ENCODE measurements at places on chromosomes 7 and 10.
A peak's percentile ranks its signal among the peaks of the same experiment; 100 is the strongest.

- DNase-seq: no peak
Observed at GRCh38 chr7:146067880-146068279, 48.7 kb upstream of the CNTNAP2 start.

GRCh38 chr10:122487174-122487765 lies 25.9 kb downstream of the HTRA1 start:
- DNase-seq: no peak

- no peak for DNase-seq
Observed at GRCh38 chr7:27765841-27766240, 25.9 kb downstream of the TAX1BP1 start.

DNA sequence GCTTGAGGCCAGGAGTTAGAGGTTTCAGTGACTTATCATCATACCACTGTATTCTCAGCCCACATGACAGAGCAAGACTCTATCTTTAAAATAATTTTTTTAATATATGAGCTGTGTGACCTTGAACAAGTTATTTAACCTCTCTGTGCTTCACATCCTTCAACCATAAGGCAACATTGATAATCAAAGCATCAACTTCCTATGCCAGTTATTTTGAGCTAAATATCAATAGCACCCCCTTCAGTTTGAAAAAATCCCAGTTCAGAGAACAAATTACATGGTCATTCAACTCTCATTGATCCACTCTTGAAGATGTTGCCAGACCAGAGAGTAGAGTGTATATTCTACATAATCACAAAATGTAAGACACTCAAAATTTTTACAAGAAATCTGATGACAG lies 53.0 kb downstream of the ASNS start:
- DNase-seq: no peak

- DNase-seq: no peak
Observed at GRCh38 chr7:33905389-33906032, at the start of gene BMPER. BMPER (plus strand) TSS chr7:33905539; CDS start chr7:33905614, 75 bp downstream.

- no peak for DNase-seq
Observed at GRCh38 chr10:95533590-95533989, 27.6 kb downstream of the SORBS1 start.

GRCh38 chr10:61939902-61940301 lies 38.4 kb downstream of the ARID5B start:
- no peak for DNase-seq

DNA sequence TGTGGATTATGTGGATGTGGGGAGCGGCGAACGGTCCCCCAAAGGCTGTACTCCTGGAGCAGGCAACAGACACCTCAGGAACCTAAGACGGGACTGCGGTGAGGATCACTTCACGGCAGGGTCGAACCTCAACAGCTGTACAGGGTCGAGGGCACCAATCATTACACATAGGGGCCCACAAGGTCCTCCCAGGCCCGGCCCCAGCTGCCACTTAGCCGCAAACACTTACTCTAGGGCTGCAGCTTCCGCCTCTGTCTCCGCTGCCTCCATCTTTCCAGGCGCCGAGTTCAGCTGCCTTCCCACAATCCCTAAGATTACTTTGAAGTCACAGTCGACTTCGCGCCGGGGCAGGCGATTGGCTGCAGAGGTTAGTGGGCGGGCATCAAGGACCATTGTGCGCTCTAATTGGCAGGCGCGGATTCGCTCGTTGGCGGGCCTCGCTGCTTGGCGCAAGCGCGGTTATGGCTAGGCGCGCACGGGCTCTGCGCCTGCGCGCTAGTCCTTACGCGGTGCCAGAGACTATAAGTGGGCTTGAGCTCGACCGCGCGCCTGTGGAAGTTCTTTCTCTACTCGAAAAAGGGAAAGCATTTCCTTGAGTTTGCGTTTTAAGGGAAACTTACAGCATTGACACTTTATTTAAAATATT lies at the start of gene ZWINT:
TSS of gene ZWINT (minus strand) at position 293 of the 646 bp plus-strand sequence. CDS start at position 270, 23 bp downstream.
- peak; percentile 94 for DNase-seq

DNA sequence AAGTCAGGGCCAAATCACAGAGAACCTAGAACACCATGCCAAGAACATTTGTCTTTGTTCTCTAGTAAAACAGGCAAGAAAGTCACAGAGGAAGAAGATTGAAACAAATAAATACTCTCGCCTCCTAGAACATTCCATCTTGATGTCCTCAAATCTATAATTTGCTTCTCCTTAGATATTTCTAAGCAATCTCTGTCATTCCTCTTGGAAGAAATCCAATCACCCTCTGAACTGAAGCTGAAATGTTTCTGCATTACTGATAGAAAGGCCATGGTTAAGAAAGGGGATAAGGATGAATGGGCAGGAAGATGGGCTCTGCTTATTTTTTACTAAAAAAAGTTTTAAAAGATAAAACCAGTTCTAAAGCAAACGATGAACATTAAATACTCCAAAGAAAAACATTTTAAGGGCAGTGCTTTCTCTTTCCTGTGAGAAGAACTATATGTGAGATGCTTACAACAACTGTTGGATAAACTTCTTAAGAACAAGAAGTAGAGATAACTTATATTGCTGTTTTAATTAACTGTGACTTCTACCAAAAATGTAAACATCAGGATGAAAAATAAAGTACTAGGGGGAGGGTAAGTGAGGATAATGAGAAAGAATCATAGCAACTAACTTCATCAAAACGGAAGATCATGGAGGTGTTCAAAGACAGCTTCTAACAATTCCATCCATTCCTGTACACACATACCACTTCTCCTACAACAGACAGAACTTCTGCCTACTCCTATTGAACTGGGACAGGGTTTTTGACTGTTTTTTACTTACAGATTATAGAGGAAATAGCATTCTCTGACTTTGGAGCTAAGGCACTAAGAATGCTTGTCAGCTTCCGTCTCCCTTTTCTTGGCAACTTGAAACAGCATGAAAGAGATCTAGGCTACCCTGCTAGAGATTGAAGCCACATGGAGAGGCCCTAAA lies 153.0 kb upstream of the LRRTM3 start:
- DNase-seq: no peak

GRCh38 chr7:32279500-32279899 lies 209.3 kb upstream of the PDE1C start:
- DNase-seq: no peak

DNA sequence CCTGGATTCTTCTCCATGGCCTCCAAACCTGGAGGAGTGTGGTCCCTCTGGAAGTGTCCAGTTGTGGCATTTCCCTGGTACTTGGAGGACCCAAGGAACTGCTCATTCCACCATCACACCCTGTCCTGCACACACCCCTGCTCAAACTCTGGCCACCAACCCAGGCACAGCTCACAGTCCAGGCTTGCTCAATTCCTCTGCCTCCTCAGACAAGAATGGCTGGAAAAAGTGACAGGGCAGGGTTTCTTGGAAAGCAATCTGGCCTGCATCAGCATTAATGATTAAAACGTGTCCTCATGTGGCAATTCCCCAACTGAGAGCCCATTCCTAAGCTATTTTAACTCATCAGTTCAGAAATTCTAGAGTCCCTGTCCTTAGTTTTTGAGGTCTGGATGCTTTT lies 17.2 kb upstream of the TPST1 start:
- no peak for DNase-seq

DNA sequence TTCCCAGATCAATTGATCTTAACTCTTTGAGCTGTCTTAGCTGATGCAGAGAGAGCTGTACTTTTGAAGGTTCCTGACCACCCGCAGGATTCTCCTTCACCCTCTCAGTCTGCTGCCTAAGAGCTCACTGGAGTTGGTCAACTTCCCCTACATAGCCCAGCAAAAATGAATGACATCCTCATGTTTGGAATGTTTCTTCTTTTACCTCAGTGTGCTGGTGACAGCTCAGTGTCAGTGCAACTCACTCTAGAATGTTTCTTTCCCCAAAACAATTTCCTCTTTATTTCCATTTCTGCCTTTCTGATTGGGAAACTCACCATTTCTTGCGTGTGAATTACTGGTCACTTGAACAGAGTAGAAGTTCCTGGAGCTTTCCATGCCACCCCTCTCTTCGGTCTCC lies 48.7 kb downstream of the LSMEM1 start:
- DNase-seq: no peak

GRCh38 chr7:25694211-25694610 lies 457.8 kb upstream of the NFE2L3 start:
- DNase-seq: no peak

GRCh38 chr7:69272101-69272500 lies 326.2 kb upstream of the AUTS2 start:
- DNase-seq: no peak

DNA sequence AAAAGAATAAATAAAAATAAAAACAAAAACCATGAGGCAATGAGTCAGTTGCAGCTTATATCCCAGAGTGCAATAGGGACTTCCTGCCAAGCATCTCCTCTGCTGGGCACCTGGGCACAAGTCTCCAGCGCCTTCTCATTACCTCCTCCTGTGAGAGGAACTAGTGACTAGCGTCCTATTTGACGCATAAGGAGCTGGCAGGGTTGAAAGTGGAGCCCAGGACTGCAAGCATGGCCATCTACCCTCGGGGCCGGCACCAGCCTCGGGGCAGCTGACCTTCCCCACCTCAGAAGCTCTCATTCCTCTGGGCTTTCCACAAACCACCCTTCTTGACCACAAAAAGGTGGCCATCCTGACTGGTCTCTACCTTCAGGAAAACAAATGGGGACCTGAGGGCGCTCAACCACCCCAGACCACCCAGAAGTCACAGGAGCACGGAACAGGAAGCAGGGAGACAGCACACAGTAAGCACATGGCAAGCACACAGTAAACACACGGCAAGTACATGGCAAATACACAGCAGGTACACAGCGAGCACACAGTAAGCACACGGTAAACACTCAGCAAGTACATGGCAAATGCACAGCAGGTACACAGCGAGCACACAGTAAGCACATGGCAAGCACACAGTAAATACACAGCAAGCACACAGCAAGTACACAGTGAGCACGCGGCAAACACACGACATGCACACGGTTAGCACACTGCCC lies 19.1 kb downstream of the CTBP2 start:
- no peak for DNase-seq

DNA sequence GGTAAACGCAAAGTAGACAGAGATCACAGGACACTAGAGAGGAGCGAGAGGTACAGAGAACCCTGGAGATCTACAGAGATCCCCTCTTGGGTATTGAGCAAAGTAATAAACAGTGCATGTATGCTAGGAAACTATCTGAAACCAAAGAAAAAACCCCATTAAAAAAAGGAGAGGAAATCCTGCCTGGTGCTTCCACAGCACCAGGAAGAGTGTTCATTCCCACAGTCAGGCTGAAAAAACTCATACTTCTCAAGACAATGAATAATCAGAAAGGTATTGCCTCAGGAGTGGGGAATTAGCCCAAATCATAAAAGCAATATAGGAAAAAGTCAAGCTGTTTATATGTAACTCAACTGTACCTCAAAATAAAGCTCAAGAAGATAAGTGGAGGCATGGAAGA lies 59.1 kb downstream of the ANKRD26 start:
- no peak for DNase-seq

All from CD4-positive, alpha-beta T cell treated with Interleukin-10 for 1 hour (primary cell).